ENCODE measurements at places on chromosomes 1 and 21.

- no peak for DNase-seq
Measured at GRCh38 chr1:3337798-3338724, 116.4 kb upstream of the ARHGEF16 start.

DNA sequence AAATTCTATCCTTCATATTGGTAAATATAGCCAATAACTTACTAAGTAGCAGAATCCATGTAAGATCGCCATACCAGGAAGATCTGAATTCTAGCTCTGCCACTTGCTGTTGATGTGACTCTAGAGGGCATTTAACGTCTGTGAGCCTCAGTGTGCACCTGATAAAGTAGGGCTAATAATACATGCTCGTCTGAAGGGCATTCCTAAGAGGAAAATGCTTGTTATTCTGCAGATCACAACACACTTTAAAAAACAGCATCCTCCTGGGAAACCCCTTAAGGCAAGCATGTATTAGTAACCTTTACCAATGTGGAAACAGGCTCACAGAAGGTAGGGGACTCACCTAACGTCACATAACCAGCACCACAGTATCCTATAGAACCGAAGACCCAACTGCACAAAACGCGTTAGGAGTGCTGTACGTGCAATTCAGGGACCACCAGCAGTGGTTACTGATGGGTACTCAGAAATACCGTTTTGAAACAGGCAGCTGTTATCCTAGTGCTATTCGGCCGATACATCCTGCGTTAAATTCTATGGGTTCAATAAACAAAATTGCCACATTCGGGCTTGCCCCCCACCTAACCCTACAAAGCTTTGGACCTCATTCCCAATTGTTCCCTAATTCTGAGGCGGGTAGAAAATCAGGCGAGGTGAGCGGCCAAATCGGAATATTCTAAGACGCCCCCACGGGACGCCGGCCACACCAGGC, 758 bp downstream of the DEPDC1 start:
- no peak for DNase-seq

DNA sequence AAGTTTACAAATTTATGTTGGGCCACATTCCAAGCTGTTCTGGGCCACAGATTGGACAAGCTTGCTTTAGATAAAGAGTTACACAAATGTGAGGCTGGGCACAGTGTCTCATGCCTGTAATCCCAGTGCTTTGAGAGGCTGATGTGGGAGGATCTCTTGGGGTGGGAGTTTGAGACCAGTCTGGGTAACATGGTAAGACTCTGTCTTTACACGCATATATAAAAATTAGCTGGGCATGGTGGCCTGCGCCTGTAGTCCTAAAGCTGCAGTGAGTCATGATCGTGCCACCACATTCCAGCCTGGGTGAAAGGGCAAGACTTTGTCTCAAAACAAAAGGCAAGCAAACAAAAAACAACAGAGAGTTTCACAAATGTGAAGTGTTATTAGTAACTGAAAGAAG, 5.9 kb upstream of the VCAM1 start:
- no peak for DNase-seq

DNA sequence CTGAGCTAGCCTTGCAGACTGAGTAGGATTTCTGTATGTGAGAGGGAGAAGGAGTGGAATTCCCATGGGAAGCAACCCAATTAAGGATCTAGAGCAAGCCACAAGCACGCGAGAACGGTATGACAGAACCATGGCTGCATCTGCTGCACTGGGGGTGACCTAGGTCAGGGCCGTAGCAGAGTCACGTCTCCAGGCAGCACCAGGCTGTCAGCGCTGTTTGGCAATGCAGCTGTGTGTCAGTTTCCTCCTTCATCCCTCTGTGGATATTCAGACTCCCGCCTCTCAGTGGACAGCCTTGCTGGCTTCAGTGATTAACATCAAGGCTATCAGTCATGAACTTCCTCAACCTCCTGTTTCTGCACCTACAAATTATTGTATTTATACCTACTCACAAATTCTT, 118.1 kb upstream of the PPP2R5A start:
- DNase-seq = no peak

GRCh38 chr21:42466700-42467099, 29.3 kb downstream of the RSPH1 start:
- no peak for DNase-seq

All from C1 segment of cervical spinal cord (tissue), 14 donors.